IMR-90 (cell line): ENCODE measurements at places on chromosomes 16 and 17. TPM values are rescaled to one million over a fixed set of nuclear protein-coding genes. Genes with fewer than 3 reads are reported as not detected.
A peak's percentile ranks its signal among the peaks of the same experiment; 100 is the strongest.

DNA sequence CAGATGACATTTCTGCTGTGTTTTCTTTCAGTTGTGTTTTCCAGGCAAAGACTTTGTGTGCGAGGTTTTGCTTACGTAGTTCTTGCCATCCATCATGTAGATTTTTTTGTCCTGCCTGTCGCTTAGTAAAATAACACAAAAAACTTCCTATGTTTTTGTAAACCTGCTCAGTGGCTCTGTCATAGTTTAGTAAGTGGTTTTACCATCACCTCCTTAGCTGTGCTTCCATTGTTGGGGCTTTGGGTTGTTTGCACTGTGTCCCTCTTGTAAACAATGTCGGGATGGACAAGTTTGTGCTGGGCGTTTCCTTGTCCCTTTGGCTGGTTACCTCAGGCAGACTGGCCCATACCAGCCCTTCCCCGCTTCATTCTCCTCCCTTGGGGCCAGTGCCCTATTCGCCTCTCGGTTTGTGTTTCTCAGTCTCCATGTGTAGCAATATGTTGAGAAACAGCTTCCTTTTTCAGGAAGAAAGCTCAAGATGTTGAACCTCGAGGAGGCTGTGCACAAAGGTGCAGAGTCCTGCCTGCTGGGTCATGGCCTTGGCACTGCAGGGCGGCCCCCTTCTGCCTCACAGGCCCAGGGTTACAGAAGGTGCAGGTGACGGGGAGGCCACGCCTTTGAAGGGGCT lies 74.6 kb downstream of the KSR1 start:
- peak; percentile 64 for DNase-seq

MYH8 gene
- polyA plus RNA-seq = not detected in 2 replicates

GRCh38 chr16:30987581-30988190 lies 2.7 kb downstream of the HSD3B7 start:
- DNase-seq = no peak

HSD17B2 gene
- 0.12 TPM in 1 of 2 replicates, not detected in the other for polyA plus RNA-seq

KRT31 gene
- 0.05 TPM in 1 of 2 replicates, not detected in the other for polyA plus RNA-seq

DNA sequence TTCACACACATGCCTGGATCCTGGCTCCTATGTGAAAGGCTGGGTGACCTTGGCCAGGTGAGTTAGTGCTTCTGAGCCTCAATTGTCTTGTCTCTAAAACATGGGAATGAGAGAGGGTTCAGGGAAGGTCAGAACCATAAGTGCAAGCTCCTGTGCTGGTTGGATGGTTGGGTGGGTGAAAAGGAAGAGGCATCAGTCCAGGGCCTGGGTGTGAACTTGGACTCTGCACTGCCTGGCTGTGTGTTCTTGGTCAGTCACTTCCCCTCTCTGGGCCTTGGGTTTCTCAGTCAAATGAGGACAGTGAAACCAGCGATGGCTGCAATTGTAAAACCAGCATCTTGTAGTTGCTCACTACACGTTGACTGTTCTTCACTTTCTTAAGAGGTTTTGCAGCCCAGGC lies 643 bp upstream of the KCNG4 start:
- no peak for DNase-seq

GRCh38 chr16:66899945-66900710 lies 18.6 kb downstream of the CDH16 start:
- DNase-seq = peak; percentile 79

DNA sequence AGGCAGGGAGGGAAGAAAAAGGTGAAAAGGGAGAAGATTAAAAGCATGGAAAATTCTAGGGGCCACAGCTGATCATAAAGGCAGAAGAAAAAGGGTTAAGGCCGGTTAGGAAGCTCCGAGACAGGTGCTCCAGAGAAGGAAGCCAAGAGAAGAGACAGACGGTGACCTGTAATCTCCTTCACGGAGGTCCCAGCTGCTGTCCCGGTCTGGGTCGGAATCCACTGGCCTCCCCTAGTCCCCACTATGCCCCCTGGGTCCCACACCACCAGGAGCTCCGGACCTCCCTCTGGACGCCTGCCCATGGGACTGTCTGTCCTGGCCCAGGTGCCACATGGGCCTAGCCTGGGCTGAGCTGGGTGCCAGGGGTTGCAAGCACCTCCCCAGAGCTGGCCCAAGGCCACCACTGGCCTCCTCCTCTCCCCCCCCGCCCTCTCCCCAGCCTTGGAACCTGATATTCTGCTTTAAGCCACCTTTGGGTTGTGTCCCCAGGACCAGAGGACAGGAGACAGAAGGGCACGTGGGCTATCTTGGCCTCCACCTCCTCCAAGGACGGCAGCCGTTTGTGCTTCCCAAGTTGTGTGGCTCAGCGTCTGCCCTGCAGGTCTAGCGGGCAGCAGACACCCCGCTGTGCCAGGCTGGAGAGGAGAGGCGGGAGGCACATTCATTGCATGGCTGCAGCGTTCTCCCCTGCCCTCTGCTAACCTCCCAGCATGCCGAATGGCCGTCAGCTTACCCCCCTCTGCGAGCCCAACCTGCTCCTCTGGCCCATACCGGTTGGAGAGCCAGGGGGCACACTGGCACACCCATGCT lies 102.4 kb downstream of the ENGASE start:
- DNase-seq = no peak

TTLL6 gene
- polyA plus RNA-seq = not detected in 2 replicates
